ENCODE measurements at places on chromosomes 6 and 20.

DNA sequence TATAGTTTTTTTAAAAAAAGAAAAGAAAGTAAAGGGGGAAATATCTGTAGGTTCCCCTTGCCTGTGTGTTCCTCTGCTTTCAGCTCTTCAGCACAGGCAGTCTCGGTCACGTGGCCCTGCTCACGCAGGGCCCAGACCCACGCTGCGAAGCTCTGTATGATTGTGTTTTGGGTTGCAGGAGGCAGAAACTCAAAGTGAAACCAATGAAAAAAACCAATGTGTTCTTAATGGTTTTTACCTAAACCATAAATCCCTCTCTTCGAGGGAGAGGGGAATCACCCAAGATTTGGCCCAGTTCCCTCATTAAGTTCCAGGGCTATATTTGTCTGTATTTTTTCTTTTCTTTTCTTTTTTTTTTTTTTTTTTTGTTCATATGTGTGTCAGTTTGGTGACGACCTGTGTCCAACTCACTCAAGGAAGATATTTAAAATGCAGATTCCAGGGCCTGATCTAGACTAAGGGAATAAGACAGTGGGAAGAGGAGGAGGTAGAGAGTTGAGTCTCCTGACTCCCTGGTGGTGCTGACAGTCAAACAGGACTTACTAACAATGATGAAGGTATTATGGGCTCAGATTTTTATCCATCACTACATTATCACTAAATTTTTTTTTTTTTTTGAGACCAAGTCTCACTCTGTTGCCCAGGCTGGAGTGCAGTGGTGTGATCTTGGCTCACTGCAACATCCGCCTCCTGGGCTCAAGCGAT, 33.8 kb upstream of the RREB1 start:
- DNase-seq, result peak; percentile 88

DNA sequence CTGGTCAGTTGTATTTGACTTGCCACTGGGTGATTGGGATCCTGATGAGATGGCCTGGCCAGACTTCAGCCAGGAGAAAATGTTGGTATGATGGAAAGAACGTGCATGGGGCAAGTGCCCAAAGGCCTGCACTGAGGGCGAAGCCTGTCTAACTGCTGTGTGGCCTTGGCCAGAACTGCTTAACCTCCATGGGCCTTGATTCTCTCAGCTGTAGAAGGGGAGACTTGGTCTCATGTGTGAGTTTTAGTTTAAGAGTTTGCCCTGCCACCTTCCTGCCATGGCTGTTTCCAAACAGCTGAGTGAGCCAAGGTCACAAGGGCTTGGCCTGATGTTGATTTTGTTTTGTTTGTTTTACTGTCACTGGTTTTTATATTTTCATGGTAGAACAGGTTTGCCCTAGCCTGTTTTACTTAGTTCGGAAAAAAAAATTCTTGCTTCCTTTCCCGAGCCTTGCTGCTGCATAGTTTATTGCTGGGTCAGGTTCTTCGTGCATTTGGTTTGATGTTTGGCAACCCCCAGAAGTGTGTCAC, 35.3 kb downstream of the DSTN start:
- no peak for DNase-seq

DNA sequence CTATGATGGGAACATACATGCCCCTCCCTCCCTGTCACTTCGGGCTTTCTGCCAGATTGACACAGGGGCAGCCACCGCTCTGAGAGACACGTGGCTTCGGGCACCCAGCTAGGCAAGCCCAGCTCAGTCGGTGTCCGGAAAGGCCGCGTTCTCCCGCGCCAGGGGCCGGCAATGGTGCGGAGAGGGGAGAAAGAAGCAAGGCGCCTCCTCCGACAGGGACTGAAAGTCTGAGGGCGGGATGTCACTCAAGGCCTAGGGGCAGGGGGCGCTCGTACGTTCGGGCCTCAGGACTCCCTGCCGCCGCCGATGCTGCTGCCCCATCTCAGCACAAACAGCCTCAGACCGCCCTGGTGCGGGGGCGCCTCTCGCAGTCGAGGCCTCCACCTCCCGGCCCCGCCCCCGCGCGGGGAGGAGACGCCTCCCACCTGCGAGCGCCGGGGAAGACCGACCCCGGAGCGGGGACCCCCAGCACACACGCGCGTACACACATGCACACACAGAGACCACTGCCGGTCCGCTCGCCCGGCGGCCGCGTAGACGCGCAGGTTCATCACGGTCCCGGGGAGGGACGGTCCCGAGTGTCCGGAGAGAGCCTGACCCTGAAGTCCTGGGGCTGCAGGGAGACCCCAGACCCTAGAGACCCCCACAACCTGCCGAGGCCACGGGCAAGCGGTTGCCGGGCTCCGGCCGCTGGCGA, 1.9 kb downstream of the GRM4 start:
- peak; percentile 56 for DNase-seq

- DNase-seq, result no peak
These were observed 1.0 kb upstream of the ECI2 start for GRCh38 chr6:4136354-4136831.

- no peak for DNase-seq
These were observed 162.6 kb downstream of the MMUT start for GRCh38 chr6:49300443-49300842.

GRCh38 chr20:56506103-56506502, 18.4 kb upstream of the FAM209A start:
- no peak for DNase-seq

GRCh38 chr20:35598899-35599775, 16.5 kb upstream of the SPAG4 start:
- DNase-seq, result no peak

DNA sequence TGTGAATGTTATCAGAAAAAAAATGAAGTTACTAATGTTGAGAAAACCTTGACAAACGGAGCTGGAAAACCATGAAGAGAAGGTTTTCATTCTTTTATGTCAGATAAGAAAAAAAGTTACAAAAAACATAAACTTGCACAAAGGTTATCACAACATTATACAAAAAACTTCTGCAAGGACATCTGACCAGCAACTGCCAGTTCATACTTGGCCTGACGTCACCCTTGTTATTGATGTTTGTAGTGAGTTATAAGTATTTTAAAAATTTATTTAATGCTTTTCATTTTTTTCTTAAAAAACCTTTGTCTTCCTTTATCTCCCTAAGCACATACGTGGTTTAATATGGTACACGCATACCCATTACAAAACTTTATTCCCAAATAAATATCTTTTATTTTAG, 16.3 kb downstream of the GSTA3 start:
- no peak for DNase-seq

DNA sequence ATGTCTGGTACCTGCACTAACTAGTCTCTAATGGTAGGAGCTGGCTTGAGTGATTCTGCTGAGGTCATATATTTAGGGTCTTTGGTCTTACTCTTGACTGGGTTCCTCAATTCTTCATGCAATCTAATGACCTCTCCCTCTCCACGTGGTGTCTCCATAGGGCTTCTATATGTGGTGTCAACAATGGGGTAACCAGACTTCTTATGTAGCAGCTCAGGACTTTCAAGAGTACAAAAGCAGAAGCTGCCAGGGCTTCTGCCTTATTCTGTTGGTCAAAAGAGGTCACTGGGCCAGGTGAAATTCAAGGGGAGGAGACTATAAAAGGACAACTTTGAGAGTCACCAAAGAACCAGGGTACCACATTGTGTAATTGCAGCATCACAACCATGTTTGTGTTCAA, 54.3 kb downstream of the NUS1 start:
- DNase-seq, result no peak

DNA sequence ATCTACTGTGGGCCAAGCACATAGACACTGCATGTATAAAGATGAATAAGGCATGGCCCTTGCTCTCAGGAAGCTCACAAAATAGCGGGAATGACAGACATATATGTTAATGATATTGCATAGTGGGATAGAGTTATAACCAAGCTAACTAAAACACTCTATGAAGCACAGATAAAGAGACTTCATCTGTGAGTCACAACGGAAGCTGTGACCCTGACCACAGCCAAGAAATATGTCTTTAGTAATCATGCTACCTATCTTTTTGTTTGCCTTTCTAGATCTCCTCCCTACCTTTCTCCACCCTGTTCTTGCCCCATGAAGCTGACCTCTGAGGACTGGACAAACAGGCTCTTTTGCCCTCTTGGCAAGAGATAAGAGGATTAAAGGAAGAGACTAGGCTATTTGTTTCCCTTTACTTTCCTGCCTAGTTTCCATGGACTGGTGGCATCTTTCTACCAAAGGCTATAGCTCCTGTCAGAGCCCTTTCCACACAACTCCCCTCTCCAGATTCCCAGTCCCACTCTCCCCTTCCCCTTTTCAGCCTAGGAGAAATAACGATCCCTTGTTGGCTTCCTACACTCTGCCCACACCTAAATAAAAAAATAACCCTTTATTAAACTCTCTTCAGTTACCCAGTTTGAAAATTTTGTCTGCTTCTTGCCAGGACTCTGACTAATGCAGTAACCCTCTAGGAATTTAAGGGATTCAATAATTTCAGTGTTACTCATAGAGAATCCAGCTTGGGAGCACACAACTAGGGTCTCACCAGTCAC, 504.9 kb upstream of the MARCKS start:
- DNase-seq, result no peak

DNA sequence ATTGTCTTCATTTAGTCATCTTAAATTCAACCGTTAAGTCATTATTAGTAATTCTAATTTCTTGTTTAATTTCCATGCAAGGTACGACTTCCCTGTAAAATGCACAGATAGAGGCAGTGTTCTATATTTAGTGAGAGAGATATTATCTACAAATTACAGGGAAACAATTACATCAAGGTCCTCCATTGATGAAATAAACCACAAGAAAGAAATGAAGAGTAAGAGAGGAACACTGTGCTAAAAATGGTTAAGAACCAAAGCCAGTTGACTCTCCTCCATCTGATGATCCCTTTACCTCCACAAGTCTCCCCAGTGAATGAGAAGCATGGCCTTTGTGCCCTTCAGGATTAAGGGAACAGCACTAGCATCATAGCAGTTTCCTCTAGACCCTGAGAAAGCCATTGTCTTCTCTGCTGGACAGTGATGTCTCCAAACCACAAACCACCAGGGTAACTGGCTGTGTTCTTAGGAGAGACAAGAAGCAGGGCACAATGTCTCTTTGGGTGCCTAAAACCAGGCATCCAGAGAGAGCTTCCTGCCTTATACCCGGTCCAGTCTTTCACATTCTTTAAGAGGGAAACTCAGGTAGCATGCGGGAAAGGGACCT, 38.1 kb downstream of the IRF4 start:
- no peak for DNase-seq

DNA sequence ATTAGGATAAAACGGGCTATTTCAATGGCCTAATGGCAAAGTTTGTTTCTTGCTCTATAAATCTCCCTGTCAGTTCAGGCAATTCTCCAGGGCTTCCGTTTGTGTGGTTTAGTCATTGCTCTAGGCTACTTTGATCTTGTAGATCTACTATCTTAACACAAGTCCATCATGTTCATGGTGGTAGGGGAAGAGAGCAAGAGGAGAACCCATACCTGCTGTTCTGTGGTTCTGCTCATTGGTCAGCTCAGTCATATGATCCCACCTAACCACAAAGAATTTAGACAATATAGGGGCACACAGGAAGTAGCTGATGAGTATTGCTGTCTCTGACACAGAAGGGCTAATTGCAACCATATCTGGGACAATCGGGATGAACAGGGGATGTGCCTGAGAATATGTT, 4.9 kb upstream of the DEK start:
- peak; percentile 17 for DNase-seq

DNA sequence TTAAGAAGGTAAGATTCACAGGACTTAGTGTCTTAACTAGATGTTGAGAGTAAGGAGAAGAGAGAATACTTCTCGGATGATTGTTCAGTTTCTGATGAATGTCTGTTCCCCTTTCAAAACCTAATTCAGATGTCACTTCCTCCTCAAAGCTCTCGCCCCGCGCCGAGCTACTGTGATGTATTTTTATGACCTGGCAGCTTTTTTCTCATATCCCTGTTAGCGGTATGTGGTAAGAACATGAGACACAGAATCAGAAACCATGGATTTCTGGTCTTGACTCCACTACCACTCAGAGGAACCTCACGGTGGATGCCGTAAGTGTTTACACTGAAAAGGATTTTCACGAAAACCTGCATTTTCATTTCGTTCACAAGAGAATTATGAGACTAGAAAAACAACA, 48.4 kb downstream of the CEP43 start:
- DNase-seq, result peak; percentile 84

DNA sequence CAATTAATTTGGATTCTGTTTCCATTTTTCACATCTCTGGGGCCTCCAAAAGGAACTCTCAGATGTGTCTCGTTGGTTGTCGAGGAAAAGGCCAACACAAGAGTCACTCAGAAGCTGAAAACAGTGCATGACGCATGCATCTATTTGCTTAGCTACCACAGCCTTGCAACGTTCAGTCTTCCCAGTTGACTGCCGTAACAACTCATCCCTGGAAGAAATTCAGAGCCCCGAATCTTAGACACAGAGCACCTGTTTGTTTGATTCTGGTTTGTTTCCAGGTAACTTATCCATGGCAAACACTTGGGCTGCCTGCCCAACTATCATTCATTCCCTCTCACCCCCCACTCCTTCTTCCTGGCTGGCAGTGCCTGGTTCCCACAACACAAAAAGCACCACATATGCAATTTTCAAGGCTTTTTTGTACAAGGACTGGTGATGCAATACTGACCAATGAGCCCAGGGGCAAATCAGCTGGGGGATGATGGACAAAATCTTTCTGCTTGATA, 60.5 kb downstream of the ZMYND8 start:
- DNase-seq, result no peak

DNA sequence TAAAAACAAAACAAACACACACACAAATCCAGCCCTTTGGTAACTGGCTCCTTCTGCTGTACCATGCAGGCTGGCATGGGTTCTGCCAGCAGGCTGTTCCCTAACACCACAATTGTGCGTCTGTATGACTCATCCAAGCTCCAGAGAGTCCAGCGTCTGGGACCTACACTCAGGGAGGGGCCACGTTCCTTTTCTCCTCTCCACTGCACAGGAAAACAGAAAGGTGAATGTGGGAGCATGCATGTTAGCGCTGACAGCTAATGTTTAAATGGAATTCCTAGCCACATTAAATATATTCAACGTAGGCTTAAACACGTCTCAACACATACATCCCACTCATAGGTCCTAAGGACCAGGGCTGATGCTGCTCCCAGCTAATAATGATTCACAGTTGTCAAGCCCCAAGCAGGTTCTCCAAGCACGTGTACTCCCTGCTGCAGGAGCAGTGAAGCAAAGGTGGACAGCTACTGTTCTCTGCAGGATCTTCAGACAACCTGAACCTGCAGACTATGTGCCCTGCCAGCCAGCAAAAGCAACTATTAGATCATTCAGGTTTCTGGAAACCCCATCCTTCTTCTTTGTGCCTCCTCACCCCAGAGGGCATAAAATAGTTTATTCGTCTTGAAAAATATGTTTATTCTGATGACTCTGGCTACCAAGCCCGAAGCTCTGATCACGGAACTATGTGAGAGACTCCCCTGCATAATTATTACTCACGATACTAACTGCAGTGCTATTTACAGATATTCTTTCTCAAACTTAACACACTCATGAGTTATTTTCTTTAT, 20.9 kb downstream of the MAP1LC3A start:
- DNase-seq, result peak; percentile 20

DNA sequence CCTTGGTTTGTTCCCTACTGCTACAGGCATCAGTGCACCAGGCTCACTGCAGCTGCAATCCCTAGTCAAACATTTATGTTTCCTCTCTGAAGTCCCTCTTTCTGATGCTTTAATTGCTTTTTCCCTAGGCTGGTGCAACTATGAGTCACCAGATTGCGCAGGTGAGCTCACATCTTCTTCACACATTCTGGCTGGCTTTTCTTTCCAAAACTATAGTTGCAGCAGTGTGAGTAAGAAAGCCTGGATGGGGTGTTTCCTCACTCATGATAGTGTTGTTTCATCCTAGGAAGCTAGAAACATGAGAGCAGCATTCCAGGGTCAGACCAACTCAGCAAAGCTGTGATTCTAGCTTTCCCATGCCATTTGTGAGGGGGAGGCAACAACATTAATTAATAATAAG, 296.4 kb downstream of the PAX1 start:
- DNase-seq, result no peak
